ENCODE measurements at places on chromosomes 1 and 21.

DNA sequence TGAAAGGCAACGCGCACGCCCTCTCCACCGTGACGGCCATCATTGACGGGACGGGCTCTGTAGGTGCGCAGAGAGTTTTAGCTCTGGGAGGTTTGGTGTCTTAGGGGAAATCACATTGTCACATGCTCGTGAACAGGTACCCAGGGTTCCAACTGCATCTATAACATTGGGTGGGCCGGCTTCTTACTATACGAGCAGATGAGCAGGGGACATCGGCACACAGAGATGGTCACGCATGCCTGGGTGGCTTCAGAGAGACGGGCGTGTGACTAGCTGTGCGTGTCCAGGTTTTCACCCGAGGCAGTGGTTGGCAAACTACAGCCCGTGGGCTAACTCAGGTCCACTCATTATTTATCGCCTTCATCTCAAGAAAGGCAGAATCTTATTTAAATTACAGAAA, 54.7 kb downstream of the SLC37A1 start:
- no peak overlapping the region for H3K27ac ChIP-seq
- H3K27me3 ChIP-seq = no peaks in the 10 kb centered on the region
- H3K36me3 ChIP-seq = peaks cover 32% of the 10 kb centered on the region
- H3K4me1 ChIP-seq = peaks cover 4% of the 10 kb centered on the region
- H3K4me3 ChIP-seq = no peak overlapping the region

GRCh38 chr1:31159869-31160611, 79.6 kb downstream of the NKAIN1 start:
- H3K27ac ChIP-seq = peak overlapping the region; percentile 81
- H3K4me3 ChIP-seq = no peak overlapping the region
- H3K27me3 ChIP-seq = no peaks in the 10 kb centered on the region
- DNase-seq = no peak

DNA sequence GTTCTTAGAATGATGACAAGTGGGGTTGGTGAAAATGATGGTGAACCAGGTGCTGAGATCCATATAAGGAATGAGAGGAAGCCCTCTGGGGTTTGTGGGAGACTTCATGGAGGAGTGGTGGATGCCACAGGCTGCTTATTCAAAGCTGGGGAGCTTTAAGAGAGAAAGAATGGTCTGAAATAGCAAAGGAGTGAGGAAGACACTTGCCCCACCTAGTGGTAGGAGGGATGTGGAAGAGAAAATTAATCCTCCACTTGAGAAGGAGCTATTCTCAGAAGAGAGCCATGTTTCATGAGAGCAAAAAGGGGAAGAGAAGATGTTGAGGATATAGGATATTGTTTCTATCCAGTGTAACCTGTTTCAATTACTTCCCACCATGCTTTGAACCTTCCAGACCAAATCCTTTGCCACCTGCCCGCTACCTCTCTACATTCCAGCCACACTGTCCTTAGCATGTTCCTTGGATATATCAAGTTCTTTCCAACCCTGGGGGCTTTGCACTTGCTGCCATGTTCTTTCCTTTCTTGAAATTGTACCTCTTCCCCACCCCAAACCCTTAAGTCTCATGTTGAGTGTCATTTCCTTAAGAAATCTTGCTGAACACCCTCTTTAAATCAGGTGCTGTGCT, 19.6 kb upstream of the ZNF648 start:
- no peak for DNase-seq
- H3K27me3 ChIP-seq = no peaks in the 10 kb centered on the region
- no peak overlapping the region for H3K4me3 ChIP-seq

GRCh38 chr1:4768553-4768952, 114.1 kb downstream of the AJAP1 start:
- no peaks in the 10 kb centered on the region for H3K4me1 ChIP-seq
- no peak overlapping the region for H3K4me3 ChIP-seq
- peaks cover 34% of the 10 kb centered on the region for H3K36me3 ChIP-seq
- peaks cover 4% of the 10 kb centered on the region for H3K27me3 ChIP-seq
- no peak overlapping the region for H3K27ac ChIP-seq

DNA sequence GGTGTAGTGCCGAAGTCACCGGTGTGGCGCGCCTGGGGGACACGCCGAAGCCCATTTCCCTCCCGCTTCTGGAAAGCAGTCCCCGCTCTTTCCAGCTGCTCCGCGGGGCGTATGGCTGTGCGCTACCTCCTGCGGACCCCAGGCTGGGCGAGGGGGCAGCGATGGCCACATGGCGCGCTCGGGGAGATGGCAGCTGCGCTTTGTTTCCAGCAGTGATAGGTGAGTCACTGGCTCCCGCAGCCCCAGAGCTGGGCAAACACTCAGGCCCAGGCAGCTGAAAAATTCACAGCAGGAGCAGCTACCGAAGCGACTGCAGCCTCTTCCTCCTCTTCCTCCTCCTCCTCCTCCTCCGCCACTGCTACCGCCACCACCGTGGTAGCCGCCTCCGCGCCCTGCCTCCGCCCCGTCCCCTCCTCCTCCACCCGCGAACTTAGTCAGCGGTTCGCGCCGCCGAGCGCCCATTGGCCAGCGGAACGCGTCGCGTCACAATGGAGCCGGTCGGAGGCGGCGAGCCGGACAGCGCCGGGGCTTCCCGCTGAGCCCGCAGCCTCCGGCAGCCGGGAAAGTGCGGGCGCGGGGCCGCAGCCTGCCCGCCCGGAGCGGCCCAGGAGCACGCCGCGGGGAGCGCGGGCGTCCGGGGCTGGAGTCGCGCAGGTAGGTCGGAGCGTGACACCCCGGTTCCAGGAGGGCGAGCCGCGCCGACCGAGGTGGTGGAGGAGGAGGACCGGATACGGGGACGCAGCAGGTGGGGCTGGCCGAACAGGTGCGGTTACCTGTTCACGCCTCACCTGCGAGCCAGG, at the start of gene LRRC8B:
LRRC8B (plus strand) TSS at position 461 of the 800 bp plus-strand sequence. CDS start 57,822 bp downstream, outside the sequence.
- no peaks in the 10 kb centered on the region for H3K27me3 ChIP-seq
- peak; percentile 85 for DNase-seq
- H3K4me1 ChIP-seq = peaks cover 25% of the 10 kb centered on the region
- H3K36me3 ChIP-seq = peaks cover 5% of the 10 kb centered on the region

DNA sequence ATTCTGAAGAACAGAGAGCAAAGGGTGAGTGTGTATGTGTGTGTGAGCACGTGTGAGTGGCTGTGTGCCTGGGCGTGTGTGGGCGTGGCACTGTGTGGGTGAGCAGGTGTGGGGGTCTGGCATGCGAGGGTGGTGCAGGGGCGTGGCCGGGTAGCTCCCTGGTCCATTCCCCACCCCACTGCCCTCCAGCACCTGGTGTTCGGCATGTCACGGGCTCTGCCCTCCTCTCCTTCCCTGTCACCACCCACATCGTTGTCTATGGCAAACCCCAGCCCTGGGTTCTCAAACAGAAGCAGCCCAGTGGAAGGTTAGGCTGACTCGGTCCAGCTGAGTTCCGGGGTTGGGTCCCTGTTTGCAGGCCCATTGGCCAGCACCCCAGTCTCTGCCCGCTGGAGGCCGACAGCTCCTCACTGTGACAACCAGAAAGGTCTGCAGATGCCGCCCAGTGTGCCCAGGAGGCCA, 39.8 kb downstream of the UBE2G2 start:
- H3K36me3 ChIP-seq = no peaks in the 10 kb centered on the region
- H3K27me3 ChIP-seq = peaks cover 4% of the 10 kb centered on the region
- DNase-seq = no peak
- no peak overlapping the region for H3K27ac ChIP-seq
- peaks cover 39% of the 10 kb centered on the region for H3K4me1 ChIP-seq
- H3K4me3 ChIP-seq = no peak overlapping the region

DNA sequence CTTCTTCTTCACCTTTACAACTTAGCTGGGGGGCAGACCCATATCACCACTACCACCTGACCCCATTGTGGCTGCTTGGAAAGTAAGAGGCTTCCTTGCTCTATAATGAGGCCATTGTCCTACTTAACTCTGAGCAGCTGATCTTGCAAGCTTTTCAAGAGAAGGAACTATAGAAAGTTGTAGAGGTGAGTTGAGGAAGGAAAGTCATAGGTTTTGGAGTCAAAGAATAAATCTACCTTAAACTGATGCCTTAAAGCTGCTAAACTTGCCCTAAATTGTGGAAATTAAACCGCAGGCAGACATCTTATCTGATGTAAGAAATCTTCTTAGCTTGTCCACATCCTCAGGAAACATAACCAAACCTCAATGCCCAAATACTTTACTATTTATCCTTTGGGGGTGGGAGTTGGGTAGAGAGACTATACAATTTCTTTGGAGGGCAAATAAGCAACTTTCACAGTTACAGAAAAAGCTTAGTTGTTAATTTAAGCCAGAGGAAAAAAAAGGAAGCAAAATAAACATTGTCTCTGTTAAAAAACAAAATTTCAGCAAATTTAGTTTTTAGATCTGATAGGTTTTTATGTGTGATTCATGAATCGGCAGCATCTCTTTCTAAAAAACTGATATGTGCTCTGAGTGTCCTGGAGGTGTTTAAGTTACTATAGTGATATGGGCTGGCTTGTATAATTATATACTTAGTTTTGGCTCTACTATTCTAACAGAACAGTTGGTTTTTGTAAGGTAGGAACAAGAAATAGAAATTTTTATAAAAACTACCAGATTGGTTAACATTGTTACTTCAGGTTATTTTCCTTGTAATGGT, 4.7 kb downstream of the IL23R start:
- H3K4me3 ChIP-seq = no peak overlapping the region
- H3K4me1 ChIP-seq = no peaks in the 10 kb centered on the region
- no peaks in the 10 kb centered on the region for H3K36me3 ChIP-seq

DNA sequence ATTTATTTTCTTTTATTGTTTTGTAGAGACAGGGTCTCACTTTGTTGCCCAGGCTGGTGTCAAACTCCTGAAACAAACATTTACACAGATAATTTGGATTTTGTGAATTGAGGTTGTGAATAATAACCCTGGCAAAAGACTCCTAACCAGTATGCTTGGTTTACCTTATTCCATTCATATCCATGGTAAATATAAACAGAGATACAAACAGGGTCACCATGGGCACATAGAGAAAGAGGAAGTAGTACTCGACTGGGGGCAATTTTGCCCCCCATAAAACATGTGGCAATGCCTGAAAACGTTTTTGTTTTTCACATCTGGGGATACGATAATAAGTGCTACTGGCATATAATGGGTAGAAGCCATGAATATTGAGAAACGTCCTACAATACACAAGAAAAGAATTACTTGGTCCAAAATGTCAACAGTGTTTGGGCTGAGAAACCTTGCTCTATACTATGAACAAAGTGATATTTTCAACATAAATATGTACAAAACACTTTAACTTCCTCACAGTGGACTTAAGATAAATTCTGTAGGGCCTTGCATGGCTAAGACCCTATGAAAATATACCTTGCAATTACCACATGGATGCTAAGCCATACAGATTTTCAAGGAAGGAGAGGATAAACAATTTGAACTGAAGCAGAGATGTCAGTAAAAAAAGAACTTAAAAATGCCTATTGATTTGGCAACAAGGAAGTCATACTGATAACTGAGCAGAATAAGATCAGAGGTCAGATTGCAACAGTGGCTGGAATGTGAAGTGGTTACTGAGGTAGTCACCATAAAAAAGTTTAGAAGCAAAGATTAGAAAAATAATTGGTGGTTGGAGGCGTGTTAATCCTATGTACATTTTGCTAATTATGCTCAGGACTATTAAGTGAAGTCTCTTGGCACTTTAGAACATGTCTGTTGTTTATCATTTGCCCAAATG, 27.4 kb upstream of the ASPM start:
- H3K27ac ChIP-seq = no peak overlapping the region
- no peak for DNase-seq
- no peaks in the 10 kb centered on the region for H3K4me1 ChIP-seq
- no peaks in the 10 kb centered on the region for H3K27me3 ChIP-seq
- H3K36me3 ChIP-seq = peaks cover 26% of the 10 kb centered on the region

DNA sequence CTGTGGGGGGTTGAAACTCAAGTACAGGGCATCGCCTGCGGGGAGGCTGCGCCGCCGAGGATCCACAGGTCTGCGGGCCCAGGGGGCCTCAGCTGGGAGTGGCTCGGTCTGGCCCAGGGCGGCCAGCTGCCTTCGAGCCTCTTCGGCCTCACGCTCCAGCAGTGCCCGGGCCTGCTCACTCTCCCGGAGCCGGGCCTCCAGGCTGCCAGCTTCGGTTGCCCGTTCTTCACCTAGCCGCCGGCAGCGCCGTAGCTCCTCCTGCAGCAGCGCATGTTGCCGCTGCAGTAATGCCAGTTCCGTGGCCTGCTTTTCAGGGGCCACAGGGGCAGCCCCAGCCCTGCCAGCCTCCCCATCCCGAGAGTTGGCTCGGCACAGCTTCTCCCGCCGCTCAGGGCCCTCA, 9.4 kb downstream of the RXFP4 start:
- H3K27ac ChIP-seq = no peak overlapping the region
- H3K4me3 ChIP-seq = no peak overlapping the region
- H3K4me1 ChIP-seq = peaks cover 13% of the 10 kb centered on the region
- DNase-seq = no peak

- no peak for DNase-seq
- no peaks in the 10 kb centered on the region for H3K36me3 ChIP-seq
- no peak overlapping the region for H3K4me3 ChIP-seq
- H3K4me1 ChIP-seq = no peaks in the 10 kb centered on the region
- no peak overlapping the region for H3K27ac ChIP-seq
These were observed 92.5 kb upstream of the IRF2BP2 start for GRCh38 chr1:234702342-234703000.

DNA sequence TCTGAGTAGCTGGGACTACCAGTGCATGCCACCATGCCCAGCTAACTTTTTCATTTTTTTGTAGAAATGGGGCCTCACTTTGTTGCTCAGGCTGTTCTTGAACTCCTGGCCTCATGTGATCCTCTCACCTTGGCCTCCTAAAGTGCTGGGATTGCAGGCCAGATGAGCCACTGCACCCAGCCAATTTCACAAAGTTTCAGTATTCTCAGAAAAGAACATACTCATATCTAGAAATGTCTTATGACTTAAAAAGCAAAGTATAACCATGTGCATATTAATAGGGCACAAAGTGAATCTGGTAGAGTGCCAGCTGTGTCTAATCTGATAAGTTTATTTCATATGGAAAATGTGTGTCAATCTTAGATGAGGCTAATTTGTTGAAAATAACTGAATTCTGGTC, 87.5 kb upstream of the CACYBP start:
- no peak for DNase-seq
- H3K4me3 ChIP-seq = no peak overlapping the region
- no peak overlapping the region for H3K27ac ChIP-seq
- 0 out of 2 replicates have a peak, but pooled peaks cover 4% of the 10 kb centered on the region for H3K4me1 ChIP-seq
- H3K36me3 ChIP-seq = peaks cover 23% of the 10 kb centered on the region

Data from WTC11 (cell line).